ENCODE measurements at places on chromosomes 7 and 10.

DNA sequence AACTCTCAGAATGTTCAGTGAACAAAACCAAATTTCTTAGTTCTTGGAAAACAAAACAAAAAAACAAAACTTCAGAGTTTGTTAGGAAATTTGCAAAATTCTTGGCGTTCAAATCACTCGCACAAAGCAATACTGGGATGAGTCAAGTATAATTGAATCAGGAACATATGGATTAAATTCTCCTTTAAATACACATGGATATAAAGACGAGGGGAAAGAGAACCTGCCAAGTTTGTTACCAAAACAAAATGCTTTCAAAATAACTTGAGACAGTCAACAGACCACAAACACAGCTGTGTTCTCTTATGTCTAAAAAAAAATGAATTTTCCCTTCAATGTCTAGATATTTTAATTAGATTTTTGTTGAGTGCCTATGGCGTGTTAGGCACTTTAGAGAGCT, 93.5 kb upstream of the MPP7 start:
- DNase-seq = no peak

DNA sequence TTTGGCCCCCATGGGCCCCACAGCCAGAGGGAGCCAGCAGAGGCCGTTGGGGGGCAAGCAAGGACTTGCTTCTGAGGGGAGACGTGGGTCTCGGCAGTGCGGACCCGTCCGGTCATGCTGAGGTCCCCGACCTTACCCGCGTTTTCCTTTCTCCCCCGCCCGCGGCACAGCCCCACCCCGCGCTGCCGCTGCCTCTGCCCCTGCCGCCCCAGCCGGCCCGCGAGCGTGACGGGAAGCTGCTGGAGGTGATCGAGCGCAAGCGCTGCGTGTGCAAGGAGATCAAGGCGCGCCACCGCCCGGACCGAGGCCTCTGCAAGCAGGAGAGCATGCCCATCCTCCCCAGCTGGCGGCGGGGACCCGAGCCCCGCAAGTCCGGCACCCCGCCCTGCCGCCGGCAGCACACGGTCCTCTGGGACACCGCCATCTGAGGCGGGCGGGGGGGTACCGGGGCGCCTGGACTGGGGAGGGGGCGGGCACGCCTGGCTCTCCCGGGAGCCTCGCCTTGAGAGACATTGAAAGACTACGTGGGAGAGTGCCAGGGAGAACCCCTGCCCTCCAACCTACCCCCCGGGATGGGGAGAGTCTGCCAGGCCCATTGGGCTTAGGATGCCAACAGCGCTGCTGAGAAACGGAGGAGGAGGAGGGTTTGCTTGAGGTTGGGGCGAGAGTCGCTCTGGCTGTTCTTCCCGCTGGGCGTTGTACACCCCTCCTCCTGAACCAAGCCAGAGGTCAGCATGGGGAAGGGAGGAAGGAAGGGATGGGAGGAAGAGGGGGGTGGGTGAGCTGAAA, 9.9 kb downstream of the NYAP1 start:
- peak; percentile 47 for DNase-seq

DNA sequence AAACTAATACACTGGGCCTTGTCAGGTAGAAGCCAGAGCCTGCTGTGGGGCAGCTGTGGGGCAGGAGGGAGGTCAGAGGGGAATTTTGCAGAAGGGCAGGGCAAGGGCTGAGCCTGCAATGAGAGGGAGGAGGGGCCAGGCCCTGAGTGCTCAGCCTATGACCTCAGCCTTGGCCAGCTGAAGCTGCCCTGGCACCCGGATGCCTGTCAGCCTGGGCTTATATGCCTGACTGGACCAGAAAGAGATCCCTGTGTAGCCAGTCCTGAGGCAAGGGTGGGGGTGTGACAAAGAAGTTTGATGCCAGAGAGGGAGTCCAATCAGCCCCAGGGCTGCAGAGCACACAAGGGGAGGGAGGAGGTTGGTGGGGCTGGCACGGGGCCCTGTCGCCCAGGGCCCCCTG, 22.3 kb upstream of the PRRT4 start:
- no peak for DNase-seq

DNA sequence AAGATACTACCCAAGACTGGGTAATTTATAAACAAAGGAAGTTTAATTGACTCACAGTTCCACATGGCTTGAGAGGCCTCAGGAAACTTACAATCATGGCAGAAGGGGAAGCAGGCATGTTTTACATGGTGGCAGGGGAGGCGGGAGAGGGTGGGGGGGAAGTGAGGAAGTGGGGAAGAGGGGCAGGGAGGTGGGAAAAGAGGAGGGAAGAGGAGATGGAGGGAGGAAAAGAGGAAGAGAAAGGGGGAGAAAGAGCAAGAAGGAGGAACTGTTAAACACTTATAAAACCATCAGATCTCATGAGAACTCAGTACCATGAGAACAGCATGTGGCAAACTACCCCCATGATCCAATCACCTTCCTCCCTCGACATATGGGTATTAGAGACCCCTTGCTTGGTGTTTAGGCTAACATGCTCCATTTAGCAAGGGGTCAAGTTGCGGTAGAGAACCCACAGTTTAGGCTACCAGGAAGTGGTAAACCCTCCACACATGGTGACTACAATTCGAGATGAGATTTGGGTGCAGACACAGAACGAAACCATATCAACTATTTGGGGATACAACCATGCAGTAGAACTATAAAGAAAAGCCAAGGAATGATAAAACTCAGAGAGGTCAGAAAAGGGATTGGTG, 3.5 kb upstream of the LMBR1 start:
- no peak for DNase-seq

DNA sequence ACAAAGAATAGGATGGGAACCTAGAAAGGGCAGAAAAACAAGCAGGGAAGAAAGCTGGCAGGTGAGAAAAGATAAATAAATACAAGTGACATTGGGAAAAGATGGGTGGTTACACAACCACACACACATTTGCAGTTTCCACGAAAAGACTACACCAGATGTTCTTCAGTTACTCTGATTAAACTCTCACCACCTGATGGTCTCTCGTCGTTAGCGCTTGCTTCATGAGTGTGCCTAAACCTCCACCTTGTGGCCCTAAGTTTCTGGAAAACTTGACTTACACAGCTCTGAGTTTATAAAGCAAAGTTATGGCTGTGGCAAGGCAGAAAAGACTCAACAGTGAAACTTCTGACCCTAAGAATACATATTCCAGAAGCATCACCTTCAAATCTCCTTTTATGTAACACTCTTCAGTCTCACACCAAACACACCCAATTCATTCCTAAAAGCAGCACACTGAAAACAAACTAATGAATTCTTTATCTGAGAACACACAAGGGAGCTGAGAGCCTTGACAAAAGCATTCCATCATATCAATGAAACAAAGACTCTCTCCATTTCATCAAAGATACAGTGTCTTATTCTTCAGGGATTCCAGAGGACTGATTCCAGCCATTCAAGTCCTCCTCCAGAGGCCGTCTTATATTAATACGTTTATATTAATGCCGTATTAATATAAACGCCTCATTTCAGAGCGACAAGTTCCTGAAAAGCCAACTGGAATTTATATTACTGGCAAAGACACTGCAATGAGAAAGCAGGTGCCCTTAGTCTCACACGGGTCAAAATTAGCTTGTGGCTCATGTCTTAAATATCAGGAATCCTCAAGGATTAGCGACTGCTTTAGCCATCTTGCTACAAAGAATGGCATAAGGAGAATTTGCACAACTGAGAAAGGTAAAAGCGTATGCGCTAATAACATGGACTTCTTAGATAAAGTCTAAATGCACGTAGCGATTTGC, 77.6 kb downstream of the RNF216 start:
- no peak for DNase-seq

DNA sequence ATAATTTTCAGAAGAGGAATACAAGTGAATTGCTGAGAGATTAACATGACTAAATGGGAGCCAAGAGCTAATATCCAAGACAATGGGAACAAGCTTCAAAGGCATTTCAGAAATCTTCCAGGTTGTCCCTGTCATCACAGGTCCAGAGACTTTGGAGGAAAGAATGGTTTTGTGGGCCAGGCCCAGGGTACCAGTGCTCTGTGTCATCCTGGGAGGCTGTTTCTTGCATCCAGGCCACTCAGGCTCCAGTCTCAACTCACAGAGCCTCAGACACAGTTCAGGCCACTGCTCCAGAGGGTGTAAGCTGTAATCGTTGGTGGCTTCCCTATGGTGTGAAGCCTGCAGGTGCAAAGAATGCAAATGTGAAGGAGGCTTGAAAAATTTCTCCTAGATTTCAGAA, 170.4 kb upstream of the NRG3 start:
- DNase-seq = no peak

- DNase-seq = no peak
Observed at GRCh38 chr10:121694966-121695643, 96.9 kb upstream of the FGFR2 start.

DNA sequence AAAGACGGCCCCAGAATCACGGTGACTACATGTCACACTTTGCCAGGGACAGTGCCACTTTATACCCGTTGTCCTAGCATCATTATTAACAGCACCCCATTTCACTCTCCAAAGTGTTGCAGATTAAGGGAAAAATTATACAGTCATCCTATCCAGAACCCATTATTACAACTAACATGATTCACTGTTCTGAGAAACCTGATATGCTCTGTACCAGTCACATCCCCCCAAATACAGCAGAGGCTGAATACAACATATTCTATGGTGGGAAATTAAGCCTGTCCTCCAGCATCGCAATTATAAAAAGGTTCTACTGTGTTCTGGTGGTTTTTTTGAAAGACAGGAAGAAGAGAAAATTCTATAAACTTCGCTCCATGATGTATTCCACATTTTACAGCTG, 162.1 kb downstream of the JAZF1 start:
- no peak for DNase-seq

DNA sequence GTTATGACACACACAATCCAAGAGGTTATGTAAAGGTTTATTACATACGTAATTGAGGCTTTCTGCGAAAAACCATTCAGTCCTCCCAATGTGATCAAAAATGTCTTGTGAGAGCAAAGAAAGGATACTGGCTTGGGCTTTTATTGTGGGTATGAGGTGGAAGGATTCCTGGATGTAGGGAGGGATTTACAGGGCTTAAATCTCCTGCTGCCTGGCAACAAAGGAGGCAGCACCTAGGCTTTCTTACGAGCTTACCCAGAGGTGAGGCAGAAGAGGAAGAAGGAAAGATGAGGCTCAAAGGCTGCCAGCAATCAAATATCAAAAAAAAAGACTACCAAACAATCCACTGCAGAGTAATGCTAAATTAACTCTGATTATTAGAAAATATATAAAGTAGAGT, 1149.5 kb upstream of the POT1 start:
- DNase-seq = no peak

DNA sequence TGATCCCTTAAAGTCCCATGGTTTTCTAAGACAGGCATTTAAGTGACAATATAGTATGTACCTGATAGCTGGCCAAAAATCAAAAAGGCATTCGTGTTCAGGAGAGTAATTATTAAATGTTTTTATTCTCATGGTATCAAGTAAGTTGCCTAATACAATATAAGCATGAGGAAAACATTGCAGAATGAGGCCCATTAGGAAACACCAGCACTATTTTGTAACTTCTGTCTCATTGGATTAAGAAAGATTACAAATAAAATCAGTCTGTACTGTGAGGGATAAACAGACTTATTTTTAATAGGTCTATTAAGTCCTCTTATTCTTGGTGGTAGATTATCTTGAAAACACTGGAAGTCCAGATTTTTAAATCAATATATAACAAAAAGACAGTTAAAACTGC, 110.1 kb downstream of the SNX13 start:
- no peak for DNase-seq

DNA sequence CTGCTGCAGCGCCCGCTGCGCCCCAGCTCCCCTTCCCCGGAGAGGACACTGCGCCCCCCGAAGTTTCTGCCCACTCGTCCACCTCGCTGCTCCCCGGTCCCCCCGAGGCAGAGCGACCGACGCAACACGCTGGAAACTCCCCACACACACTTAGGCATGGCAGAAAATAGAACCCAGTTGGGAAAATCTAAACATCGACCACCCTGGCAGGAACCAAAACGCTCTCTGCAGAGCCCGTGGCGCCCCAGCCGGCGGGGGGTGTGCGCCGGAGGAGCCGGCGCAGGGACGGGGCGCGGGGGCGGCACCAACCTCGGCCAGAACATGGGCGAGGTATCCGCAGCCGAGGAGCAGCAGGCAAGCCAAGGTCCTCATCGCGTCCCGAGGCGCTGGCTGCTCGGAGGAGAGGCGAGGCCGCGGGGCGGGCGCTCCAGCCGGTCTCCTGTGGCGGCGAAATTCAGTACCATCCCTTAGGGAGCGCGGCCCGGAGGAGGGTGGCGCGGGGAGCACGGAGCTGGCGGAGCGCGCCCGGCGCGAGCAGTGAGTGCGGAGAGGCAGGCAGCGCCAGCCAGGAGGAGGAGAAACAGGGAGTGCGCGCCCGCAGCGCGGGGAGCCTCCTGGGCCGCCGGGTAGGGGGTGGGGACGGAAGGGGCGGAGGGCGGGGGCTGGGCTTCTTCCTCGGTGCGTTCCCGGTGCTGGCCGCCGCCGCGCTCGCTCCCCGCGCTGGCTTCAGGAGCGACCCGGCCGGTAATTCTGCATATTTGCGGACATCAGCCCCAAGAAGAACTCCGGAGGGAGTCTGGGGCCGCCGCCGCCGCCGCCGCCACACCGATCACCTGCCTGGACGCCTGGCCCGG, 789 bp downstream of the PDGFA start:
- DNase-seq = no peak

DNA sequence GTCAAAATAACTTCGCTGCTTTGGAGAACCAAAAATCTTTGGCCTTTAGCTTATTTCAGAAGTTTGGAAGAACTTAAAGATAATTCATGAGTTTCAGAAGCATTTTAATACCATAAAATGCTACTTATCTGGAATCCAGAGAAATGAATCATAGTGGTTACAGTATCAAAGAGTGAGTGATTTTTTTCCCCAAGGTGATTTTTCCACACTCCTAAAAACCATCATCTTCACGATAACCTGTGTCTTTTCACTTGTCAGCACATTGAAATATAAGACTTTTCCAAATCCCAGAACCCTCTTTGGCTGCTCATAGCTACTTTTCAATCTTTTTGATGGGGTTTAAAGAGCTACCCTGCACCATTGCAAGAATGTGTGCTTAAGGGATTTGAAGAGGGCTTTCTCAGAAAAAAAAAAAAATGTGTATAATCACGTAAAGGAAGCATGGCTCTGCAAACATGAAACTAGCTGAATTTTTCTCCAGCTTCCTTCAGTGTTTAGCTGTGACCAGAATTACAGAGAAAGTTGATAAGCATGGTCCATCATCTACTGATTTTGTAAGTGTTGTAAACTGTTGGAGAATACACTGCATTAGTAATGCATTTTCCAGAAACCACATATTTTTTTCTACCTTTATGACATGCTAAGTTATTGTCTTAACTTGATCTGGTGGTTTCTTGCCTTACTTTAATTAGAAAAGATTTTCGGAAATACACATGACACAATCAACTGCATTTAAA, 134.9 kb downstream of the BICC1 start:
- DNase-seq = no peak

All from effector CD4-positive, alpha-beta T cell (primary cell).